ENCODE measurements at places on chromosomes 1 and 21.

- DNase-seq = no peak
Measured at GRCh38 chr1:167748906-167749305, 27.1 kb downstream of the MPZL1 start.

GRCh38 chr1:244234009-244234643 is 183.0 kb downstream of the ZBTB18 start:
- no peak for DNase-seq

GRCh38 chr21:44431300-44431699 is 24.0 kb upstream of the LRRC3 start:
- DNase-seq = no peak

DNA sequence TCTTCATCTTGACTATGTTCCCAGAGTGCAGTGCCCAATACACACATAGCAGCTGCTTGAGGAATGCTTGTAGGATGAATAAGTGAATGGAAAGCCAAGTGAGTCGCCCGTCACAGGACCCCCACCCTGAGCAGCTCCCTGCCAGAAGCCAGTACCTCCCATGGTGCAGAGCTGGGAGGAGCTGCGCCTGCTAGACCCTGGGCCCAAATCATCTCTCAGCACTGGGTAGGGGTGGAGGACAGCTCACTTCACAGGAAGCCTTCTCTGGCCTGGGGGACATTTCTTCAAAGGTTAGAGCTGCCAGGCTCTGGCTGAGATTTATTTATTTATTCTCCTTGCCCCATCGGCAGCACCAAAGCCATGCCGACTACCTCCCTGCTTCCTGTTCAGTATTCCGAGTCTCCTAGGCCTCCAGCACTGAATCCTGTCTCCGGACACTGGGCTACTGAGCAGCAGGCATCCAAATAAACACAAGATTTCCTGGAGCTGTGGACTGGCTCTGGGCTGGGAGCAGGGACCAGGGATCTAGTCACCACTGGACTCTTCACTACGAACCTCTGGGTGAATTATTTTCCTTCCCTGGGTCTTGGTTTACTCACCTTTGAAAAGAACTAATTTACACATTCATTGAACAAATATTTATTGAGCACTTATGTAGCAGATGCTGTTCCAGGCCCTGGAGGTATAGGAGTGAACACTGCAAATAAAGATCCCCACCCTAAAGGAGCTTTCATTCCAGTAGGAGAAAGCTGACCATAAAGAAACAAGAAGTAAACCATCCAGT is 187.7 kb downstream of the TRABD2B start:
- DNase-seq = no peak

DNA sequence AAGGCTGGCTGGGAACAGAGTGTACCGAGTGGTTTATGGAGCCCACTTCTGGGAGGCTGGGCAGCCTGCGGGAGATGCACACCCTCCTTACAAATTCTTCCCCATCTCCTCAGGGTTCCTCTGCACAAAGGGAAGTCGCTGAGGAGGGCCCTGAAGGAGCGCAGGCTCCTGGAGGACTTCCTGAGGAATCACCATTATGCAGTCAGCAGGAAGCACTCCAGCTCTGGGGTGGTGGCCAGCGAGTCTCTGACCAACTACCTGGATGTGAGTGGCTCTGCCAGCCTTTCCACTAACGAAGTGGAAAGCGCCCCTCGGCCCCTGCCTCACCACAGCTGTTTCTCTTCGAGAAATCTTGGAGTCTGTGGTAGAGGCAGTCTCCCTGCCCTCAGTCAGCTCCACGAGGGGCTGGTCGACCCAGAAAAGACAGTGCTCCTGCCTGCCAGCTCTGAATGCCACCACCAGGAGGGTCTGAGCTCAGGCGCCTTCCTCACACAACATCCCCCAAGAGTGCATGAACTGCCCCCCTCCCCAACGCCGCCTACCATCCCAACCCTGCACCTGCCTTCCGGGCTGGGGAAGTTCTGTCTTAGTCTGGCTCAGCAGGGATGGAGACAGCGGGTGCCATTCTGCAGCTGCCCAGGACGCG is 31.8 kb downstream of the PROK1 start:
- peak; percentile 30 for DNase-seq

- no peak for DNase-seq
Measured at GRCh38 chr1:167158111-167158812, 62.4 kb upstream of the POU2F1 start.

GRCh38 chr1:196355206-196355786 is 252.9 kb downstream of the KCNT2 start:
- peak; percentile 13 for DNase-seq

GRCh38 chr1:245715291-245715701 is 560.5 kb downstream of the KIF26B start:
- peak; percentile 16 for DNase-seq

GRCh38 chr1:30888391-30888790 is 20.2 kb downstream of the SDC3 start:
- DNase-seq = no peak

DNA sequence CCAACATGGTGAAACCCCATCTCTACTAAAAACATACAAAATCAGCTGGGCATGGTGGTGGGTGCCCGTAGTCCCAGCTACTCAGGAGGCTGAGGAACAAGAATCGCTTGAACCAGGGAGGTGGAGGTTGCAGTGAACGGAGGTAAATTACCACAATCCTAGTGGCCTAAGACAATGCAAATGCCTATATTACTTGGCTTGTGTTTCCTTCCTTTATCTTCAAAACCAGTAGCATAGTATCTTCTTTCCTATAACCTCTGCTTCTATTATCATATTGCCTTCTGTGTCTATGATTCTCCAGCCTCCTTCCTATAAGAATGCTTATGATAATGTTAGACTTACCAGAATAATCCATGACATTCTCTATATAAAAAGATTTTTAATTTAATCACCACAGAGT is 156.2 kb upstream of the RGS18 start:
- no peak for DNase-seq

GRCh38 chr1:235022981-235023710 is 105.5 kb downstream of the TOMM20 start:
- DNase-seq = no peak

DNA sequence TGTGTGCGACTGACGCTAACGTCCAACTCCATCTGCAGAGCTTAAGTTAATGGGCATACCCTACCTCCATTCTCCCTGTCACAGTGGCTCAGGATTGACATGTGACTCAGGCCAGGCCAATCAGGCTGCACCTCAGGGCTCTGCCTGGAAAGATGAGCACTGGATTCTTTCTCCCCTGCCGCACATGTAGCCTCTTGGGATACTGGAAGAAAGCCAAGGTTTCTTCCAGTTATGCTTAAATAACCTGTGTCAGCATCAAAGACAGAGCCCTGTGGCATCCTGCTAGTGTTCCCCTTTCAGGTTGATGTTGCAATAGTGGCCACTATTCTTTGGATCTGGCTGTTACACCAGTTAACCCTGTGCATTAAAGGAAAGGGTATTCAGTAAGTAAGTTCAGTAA is 55.0 kb upstream of the SYT6 start:
- DNase-seq = no peak

DNA sequence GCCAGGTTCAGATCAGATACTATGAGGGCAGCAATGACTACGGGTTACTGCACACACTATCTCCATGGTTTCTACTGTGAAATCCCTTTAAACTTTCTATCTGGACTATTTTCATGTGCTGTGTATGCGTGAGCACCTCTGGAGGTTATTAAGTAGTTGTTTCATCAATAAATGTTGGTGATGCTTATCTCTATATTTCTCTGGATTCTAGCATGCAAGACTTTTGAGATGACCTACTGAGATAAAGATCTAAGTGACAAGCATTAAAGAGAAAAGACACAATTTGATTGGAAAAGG is 194.0 kb downstream of the NRIP1 start:
- DNase-seq = no peak

GRCh38 chr1:206559672-206559995 is 52.3 kb downstream of the RASSF5 start:
- DNase-seq = no peak

GRCh38 chr1:231605149-231606100 is 21.2 kb upstream of the DISC1 start:
- no peak for DNase-seq

GRCh38 chr1:195306281-195306680 is 1302.0 kb downstream of the KCNT2 start:
- DNase-seq = no peak

DNA sequence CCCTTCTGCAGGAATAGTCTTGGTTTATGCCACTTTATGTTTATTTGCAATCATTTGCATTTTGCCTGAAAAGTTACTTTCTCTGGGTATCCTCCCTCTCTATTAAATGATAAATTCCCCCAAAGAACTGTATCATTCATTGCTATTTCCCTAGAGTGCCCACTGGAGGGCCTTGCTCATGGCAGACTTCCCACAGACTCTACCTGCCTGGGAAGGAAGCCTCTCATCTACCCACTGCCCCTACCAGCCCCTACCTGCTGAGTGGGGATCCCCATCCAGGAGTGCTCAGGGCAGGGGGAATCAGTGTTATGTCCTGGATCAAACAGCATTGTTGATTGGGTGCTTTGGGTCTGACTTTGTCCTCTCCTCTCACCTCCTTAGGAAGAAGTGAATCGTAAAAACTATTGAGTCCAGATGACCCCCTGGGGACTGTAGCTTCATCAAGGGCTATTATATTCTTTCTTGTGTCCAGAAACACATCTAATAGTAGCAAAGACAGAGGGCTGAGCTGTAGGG is 6.8 kb upstream of the LRRN2 start:
- DNase-seq = no peak

GRCh38 chr1:245298781-245299180 is 144.0 kb downstream of the KIF26B start:
- DNase-seq = no peak

DNA sequence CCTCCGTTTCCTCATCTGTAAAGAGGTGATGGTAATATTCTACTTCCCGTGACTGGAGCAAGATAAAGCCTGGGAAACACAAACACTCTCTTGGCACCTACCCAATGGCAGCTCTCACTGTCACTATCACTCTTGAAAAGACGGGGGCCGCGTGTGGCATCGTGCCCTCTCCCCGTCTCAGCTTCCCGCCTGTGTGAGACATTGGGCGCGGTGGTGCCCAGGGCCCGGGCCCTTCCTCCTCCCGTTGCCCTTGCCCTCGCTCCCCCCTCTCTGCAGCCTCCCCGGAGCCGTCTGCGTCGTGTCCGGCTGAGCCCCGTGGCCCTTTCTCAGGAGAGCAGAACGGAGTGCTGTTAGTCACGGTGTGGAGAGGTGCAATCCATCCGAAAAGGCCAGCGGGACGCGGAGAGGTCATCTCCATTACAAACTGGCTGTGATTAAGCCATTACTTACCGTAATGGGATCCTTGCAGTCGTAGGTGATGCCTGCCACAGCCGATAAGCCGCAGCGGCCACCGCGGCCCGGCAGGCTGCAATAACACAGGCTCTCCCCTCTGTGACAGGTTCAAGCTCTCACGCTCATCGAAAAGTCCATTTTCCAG is 156.4 kb upstream of the ZC3H12A start:
- no peak for DNase-seq

- no peak for DNase-seq
Measured at GRCh38 chr1:66438062-66438461, 95.9 kb upstream of the SGIP1 start.

DNA sequence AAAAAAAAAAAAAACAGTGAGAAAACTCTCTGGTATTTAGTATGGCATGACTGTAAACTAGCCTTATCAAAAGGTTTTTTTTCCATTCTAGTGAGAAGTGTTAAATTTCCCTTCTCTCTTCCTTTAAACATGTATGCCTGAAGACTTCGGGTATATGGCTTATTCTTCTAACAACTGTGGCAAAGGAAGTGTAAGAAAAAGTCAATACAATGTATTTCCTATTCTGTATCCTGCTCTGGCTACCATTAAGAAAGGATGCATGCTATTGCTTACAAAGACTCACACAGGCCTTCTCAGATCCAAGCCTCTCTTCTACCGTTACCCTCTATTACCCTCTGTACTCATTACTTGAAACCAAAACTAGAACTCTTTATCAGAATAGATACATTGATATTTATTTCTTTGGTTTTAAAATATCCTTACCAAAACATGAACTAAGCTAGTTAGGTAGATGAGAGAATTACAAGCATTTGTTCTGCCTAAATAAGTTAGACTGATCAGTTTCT is 8.4 kb downstream of the CEPT1 start:
- DNase-seq = peak; percentile 27

DNA sequence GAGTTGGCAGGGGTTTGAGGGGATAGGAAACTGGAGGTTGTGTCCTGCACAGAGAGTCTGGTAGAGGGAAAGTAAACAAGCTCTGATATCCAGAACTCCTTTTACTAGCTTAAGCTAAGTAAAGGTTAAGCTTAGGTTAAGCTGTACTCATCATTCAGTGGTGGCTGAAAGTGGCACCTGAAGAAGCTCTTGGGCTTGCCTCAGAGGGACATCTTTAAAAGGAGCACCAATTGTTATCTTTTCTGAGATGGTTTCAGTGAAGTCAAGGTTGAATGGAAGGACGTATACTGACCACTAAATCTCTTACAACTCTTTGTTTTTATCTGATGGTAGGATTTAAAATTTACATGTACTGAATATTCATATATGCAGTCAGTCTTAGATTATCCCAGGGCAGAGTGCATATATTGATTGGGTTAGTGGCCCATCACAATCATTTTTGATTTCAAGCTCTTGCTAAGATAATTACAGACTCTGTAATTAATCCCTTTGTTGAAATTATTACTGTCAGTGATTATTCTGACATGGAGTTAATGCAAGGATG is 43.3 kb downstream of the S1PR1 start:
- DNase-seq = no peak

DNA sequence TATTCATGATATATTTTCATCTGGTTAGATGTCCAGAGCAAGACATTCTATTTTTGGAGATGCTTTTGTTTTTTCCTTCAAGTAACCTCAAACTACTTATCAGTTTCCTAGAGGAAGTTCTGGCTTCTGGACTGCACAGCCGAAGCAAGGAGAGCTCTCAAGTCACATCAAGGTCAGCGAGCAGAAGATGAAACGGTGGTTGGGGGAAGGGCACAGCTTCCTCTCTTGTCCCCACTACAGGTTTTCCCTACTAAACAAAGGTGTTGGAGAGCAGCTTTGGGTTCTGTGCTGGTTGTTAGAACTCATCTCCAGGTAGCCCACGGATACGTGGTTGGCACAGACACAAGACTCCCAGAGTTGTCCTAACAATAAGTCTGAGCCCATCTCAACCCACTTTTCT is 5.1 kb upstream of the PLEKHO1 start:
- DNase-seq = no peak

- DNase-seq = no peak
Measured at GRCh38 chr1:28170001-28170596, 6.4 kb downstream of the PTAFR start.

DNA sequence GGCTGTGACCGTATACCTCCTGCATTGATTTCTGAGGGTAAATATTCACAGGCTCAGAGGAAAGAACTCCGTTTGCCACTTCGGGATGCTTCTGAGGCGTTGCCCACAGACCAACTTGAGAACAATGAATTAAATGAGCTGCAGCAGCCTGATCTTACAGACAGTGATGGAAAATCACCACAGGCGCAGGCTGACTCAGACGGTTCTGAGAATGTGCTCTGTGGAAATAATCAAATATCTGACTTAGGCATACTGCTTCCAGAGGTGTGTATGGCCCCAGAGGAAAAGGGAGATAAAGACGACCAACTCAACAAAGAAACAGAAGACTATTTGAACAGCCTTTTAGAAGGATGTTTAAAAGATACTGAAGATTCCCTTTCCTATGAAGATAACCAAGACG is 76.7 kb upstream of the SCCPDH start:
- DNase-seq = no peak

Data from kidney capillary endothelial cell (primary cell).